ENCODE measurements at places on chromosomes 2 and 18.

DNA sequence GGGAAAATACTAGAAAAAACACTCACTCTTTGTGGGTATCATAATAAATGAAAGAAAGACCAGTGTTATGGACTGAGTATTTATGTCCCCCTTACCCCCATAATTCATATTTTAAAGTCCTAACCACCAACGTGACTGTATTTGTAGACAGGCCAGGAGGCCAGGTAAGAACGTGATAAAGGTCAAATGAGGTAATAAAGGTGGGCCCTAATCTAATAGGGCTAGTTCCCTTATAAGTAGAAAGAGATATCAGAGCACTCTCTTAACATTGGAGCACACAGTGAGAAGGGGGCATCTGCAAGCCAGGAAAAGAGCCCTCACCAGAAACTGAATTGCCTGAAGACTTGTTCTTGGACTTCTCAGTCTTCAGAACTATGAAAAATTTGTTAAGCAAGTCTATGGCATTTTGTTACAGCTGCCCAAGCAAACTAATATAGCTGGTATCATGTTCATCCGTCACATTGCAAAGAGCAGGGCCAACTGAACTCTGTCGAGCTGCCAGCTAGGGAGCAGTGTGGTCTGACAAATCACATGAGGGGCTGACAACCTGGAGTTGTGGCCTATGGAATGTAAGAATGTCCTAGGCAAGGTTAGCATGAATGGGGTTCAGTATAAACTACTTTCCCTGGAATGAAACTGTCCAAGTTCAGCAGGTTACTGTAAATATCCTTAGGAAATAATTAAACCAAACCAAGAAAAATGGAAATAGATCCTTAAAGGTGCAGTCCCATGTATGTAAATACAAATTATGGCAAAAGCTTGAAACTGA lies 280.9 kb downstream of the ZNF385B start:
- DNase-seq, result no peak

GRCh38 chr2:100755441-100755840 lies 64.5 kb upstream of the NPAS2 start:
- no peak for DNase-seq

DNA sequence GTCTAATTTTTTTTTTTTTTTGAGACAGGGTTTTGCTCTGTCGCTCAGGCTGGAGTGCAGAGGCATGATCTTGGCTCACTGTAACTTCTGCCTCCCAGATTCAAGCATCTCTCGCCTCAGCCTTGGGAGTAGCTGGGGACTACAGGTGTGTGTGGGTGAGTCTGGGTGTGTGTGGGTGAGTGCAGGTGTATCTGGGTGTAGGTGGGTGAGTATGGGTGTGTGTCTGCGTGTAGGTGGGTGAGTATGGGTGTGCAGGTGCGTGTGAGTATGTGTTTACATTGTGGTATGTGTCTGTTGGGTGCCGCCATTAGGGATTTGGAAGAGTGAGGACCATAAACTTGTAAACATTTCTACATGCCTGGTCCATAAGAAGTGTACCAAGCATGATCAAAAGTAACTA lies 1.5 kb upstream of the RAB6C start:
- no peak for DNase-seq

DNA sequence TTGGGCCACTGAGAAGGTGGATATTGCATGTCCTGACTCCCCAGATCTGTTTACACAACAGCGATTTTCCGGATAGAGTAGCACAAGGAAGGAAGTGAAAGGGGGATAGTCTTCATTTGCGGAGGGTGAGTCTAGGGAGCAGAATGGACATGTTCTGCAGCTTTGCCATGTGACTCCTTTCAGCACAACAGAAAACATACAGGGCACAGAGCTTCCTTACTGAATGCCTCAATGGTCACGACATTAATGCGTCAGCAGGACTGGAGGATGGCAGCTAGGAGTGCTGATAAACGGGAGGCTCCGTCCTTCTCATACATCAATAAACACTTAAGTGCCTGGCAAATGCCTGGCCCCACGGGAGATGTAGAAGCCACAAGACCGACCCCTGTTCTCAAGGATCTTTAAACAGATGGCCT lies 163.0 kb downstream of the FAM210A start:
- no peak for DNase-seq

DNA sequence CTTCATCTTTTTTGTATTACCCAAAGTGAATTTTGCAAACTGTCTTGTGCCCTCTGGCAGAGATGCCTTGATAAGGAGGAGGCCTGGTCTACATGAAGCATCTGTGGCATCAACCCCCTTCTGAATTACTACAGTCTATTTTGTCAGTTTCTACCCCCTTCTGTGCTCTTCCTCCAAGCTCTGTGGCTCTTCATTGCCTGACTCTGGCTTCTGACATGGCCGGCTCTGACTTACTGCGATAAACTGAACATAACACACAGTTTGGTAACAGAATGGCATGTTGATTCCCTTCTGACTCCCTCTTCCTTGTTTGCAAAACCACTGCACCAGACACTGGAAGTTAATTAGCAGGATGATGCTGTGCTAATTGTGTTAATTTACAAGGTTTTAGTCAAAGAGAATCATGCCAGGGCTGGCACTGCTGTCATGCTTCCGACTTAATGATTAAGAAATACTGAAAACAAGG lies 122.5 kb downstream of the FIGN start:
- no peak for DNase-seq
